Cerebellum (tissue), 4 donors: ENCODE measurements at places on chromosomes 11 and 22.

DNA sequence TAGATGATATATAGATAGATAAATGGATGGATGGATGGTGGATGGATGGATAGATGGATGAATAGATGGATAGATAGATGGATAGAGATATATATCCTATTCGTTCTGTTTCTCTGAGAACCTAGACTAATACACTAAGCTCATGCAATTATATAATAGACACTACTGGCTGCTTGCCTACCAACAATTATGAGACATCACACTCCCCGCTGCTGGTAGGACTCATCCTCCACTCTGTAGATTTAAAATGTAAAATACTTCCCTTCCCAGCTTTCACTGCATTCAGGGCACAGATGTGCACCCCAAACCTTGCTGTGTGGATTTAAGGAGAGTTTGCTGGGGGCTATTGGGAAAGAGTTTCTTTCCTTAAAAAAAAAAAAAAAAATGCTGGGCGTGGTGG lies 28.3 kb upstream of the RCN1 start:
- DNase-seq: peak; percentile 13

GRCh38 chr11:120120805-120121335 lies 17.0 kb downstream of the TRIM29 start:
- DNase-seq: no peak

GRCh38 chr11:19187114-19187832 lies 14.5 kb downstream of the CSRP3 start:
- DNase-seq: no peak

DNA sequence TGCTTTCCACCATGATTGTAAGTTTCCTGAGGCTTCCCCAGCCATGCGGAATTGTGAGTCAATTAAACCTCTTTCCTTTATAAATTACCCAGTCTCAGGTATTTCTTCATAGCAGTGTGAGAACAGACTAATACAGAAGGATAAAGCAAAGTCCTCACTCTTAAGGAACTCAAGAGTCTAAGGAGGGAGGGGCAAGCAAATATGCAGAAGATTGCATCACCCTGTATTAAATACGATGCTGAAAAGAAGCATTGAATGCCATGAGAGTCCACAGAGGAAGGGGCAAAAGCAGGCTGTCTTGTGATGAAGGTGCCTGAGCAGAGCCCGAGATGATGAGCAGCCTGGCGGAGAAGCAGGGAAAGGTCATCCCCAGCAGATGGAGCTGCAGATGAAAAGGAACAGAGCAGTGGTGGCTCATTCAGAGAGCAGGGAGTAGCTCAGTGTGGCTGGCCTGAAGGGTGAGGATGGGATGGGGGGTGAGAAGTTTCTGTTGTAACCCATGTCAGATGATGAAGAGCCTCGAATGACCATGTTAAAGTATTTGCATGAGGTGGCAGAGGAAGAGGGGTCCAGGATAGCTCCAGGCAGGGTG lies 6.3 kb upstream of the IZUMO1R start:
- no peak for DNase-seq

DNA sequence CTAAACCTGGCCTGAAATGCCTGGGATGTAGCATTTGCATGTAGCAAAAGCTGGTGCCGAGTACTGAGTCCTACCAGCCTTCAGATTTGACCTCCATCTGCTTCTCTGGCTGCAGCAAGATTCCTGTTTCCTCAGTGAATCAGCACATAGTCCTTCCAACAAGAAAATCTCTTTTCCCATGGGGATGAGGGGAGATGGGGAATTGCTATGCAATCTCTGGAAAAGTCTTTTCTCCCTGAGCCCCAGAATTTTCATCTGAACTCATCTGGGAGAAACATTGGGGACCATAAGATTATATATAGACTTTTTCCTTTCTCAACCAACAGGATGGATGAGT lies 32.0 kb upstream of the YWHAH start:
- no peak for DNase-seq

- peak; percentile 27 for DNase-seq
These were observed 505 bp downstream of the ZNF214 start for GRCh38 chr11:7019500-7020182.

DNA sequence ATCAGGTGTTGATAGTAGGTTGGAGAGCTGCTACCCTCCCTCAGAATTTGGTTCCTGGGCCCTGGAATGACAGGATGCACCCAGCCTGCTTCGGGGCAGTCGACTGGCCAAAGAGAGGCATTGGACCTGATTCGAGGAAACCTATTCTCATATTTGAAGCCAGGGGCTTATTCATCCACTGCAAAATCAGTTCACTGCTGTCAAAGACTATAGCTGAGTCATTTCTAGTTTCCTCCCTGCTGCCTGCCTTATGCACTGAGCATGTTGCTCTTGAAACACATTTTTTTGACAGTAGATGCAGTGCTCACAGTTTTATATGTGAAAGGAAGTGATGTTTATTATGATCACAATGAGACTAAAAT lies 565.4 kb downstream of the ETS1 start:
- no peak for DNase-seq

GRCh38 chr11:16982809-16983208 lies 31.4 kb downstream of the PLEKHA7 start:
- no peak for DNase-seq

- no peak for DNase-seq
These were observed 1.7 kb upstream of the MYRF start for GRCh38 chr11:61750631-61751273.

DNA sequence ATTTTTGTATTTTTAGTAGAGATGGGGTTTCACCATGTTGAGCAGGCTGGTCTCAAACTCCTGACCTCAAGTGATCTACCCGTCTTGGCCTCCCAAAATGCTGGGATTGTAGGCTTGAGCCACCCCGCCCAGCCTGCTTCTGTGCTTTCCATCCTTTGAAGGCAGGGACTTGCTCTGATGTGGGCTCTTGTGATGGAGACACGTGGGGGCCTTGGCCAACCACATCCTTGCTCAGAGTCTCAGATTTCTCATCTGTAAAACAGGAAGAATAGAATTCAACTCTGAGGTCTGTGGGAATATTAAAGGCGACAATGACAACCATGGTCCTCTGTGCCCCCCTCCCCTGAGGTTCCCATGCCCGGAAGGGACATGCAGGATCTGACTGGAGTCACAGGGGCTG lies 3.8 kb upstream of the GGA1 start:
- no peak for DNase-seq

DNA sequence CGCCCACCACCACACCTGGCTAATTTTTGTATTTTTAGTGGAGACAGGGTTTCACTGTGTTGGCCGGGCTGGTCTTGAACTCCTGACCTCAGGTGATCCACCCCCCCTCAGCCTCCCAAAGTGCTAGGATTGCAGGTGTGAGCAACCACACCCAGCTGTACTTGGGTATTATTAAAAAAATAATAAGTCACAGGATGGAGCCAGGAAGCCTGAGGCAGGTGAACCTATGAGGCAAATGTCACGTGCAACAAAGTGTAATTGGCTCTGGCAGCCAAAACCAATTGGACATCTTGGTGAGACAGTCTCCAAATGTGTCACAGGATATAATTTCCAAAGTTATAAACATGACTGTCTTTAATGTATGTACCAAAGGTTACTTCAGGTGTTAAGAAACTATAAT lies 24.0 kb upstream of the MALAT1 start:
- DNase-seq: no peak

DNA sequence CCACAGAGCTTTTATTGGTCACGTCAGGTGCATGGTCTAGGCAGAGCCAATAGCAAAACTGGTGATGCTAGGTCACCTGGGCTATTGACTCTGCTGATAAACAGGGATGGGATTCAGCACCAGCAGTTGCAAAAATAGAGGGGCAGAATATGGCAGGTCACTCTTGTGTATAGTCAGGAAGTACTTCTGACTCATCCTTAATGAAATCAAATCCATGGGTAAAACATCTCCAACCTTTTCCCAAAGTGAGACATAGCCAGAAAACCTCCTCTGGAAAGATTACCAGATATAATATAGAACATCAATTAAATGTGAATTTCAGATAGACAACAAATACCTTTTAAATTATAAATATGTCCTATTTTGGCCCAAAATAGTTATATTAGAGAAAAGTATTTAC lies 383.2 kb downstream of the METTL15 start:
- DNase-seq: no peak

- no peak for DNase-seq
These were observed 177.9 kb upstream of the CADM1 start for GRCh38 chr11:115682101-115682500.

GRCh38 chr11:30477061-30477460 lies 109.1 kb downstream of the MPPED2 start:
- no peak for DNase-seq

- DNase-seq: no peak
These were observed 29.4 kb downstream of the CALCA start for GRCh38 chr11:14942745-14943144.

GRCh38 chr22:35229865-35230264 lies 27.4 kb upstream of the HMGXB4 start:
- DNase-seq: no peak

DNA sequence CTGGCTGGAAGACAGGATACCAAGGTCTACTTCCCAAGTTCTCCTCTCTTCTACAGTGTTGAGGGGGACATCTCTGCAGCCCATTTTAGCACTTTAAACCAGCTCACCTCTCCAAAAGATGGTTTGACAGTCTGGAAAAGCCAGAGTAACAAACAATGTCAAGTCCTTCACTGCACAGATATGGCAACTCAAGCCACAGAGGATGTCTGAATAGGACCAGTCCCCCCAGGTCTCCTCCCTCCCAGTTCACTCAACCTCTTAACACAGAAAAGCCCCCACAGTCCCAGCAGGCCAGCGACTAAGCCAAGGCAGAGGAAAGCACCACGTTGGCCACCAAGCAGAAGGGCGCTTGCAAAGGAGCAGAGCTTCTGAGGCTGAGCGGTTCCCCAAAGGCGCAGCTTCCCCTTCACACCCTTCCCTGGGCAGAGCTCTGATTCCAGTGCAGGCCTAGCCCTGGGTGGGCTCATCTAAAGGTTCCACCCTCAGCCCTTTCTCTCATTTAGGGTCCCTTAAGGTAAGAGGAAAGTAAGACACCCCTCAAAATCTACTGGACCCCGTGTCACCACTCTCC lies 62.7 kb downstream of the PAK1 start:
- DNase-seq: peak; percentile 29

DNA sequence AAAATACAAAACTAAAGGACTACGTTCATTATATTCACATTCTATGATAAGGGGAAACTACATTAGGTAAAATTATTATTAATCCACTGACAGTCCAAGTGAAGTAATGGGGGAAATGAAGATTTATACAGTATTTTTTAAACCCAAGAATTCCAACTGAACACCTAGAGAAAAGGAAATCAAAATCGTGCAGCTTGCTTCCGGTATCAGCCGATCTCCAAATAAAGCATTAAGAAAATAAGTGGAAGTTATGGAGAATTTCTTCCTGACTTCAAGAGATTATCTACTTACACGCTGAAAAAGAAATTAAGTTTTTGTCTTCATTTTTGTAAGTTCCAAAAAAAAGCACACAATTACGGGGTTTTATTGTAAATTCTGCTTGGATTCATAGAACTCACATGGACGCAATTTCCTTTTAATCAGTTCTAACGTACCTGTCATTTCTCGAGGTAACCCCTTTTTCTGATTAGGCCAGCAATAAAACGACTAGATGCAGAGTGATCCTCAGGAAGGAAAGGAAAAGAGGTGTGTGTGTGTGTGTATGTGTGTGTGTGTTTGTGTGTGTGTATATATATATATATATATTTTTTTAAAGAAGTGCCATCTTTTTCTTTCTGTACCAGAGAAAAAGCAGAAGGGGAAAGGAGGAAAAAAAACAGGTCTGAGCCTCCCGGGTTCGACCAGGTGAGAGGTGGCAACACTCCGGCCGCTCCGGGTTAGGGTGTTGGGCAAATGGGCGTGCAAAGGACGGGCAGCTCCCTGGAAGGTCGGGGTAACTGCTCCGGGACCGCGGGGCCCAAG lies 1.1 kb downstream of the ZBTB44 start:
- peak; percentile 7 for DNase-seq

- DNase-seq: no peak
These were observed 104.8 kb downstream of the RAB38 start for GRCh38 chr11:88070437-88070836.

- DNase-seq: no peak
These were observed 577.1 kb upstream of the CCDC90B start for GRCh38 chr11:83863272-83863671.

- no peak for DNase-seq
These were observed 117.3 kb downstream of the PARVA start for GRCh38 chr11:12494699-12495098.

GRCh38 chr22:23549198-23549595 lies 30.9 kb downstream of the IGLL1 start:
- DNase-seq: no peak

- no peak for DNase-seq
These were observed 203.8 kb upstream of the TMEM45B start for GRCh38 chr11:129611661-129612446.

- DNase-seq: no peak
These were observed 80.3 kb downstream of the ETS1 start for GRCh38 chr11:128506999-128507611.

DNA sequence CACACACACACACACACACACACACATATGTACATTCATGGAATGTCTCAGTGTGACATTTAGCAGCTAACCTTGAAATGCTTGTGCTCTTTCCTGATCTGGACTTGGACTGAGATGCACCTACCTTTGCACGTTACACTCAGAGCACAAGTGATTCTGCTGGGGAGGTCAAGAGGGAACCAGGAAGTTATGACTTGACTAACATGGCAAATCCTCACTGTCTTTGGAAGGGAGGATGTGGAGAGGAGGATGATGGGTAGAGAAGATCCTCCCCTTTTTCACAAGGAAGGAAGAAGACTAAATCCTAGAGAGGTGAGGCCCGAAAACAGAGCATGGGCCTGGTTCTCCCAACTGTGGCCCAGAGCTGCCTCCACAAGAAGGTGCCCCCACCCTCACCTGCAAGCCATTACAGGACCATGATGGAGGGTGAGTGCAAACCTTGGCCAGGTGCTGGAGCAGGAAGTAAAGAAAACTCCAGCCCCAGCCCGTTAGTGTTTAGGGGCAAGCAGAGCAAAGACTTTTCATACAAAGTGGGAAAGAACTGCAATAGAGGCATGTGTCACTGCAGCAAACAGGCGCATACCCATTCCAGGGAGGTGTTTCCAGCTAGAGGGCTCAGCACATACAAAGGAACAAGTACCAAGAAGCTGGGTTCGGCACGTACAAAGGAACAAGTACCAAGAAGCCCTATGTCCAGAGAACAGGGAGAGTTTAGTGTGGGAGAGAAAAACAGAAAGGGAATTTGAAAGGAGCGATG lies 26.4 kb downstream of the SCN4B start:
- DNase-seq: no peak

GRCh38 chr22:45526768-45527360 lies 24.2 kb downstream of the FBLN1 start:
- DNase-seq: no peak

DNA sequence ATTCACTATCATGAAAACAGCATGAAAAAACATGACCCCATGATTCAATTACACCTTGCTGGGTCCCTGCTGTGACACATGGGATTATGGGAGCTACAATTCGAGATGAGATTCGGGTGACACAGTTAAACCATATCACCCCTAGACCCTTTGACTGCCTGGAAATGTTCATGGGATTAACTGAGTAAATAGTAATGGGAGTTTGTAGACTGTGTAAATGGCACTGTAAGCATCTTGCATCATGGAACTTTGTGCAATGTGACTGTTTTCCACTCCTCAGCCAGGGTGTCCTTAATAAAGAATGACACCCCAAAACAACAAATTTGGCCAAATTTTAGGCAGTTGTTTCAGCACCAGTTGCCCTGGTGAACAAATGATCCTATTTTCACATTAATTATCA lies 7.9 kb upstream of the SLC22A25 start:
- DNase-seq: no peak
